ENCODE measurements at places on chromosomes 16 and 17.

DNA sequence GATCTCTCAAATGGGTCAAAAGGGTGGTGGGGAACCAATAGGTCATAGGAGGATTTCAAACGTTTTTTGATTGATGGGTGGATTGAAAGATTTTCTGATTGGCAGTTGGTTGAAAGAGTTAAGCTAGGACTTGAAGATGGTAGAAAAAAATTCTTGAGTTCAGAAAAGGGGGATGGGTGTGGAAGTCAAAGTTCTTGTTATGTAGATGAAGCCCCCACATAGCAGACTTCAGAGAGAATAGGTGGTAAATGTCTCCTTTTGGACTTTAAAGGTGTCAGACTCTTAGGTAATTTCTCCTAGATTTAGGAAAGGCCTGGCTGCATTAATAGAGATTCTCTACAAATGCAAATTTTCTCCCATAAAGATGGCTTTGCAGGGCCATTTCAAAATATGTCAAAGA, 163.3 kb downstream of the HS3ST4 start:
- no peak for DNase-seq

- DNase-seq: no peak
These were observed 487 bp downstream of the TSR1 start for GRCh38 chr17:2335726-2336214.

DNA sequence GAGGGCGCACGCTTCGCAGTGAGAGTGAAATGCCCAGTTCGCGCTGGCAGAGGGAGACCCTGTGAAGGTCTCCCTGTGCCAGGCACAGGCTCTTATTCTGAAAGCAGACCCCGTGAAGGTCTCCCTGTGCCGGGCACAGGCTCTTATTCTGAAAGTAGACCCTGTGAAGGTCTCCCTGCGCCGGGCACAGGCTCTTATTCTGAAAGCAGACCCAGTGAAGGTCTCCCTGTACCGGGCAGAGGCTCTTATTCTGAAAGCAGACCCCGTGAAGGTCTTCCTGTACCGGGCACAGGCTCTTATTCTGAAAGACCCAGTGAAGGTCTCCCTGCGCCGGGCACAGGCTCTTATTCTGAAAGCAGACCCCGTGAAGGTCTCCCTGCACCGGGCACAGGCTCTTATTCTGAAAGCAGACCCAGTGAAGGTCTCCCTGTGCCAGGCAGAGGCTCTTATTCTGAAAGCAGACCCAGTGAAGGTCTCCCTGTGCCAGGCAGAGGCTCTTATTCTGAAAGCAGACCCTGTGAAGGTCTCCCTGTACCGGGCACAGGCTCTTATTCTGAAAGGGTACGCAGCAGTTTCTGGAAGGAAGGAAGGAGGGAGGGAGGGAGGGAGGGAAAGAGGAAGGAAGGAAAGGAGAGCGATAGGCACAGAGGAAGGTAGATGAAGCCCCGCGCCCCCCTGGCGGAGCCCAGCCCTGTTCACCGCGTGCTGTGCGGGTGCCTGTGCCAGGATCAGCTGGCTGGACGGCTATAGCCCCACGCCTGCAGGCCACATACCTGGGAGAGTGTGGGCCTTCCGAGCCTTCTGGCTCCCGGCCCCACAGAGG, 55.3 kb downstream of the WDR45B start:
- peak; percentile 59 for DNase-seq

DNA sequence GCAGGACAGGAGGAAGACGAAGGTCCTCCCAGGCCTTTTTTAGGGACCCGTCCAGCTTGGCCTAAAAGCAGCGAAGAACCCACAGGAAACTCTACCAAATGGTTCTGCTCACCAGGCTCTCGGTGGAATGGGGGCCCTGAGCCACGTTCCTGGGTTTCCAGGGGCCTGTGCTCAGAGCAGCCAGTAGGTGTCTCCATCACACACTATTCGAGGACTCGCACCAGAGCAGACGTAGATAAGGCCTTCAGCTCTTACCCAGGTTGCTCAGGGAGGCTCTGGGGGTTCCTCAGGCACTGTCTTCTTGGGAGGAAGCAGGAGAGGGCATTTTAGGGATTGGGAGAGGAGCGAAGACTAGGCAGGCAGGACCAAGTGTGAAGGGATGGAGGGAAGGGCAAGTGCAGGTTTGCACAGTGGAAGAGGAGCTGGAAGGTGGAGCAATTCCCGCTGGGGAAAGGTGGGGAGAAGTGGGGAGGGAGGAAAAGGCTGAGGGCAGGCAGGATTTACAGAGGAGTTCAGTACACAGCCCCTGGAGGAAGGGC, 157.1 kb downstream of the RGS9 start:
- peak; percentile 33 for DNase-seq

- no peak for DNase-seq
These were observed 6.3 kb downstream of the JPT1 start for GRCh38 chr17:75147878-75148546.

DNA sequence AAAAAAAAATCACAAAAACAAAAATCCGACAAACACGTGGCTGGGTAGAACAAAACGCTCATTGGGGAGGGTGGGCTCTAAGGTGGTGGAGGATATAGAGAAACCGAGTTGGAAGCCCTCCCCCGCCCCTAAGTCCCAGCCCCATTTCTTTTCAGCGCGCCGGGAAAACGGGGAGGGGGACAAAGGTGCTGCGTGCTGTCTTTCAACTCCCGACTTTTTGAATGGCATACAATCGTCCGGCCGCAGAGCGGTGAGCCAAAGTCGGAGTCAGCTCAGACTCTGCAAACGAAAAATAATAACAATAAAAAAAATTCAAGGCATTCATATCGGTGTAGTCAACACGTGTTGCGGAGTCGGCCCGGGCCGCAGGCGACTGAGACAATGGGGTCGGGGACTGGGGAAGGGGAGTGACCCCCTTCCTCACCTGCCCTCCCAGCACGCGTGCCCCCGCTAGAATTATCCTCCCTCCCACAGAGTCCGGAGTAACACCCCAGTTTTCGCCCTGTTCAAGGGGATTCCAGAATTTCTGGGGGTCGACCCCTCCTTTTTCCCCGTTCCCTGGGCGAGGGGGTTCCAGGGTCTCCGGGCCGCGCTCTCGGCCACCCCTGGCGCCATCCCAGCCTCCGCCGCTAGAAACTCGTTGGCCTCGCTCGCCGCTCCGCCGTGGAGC, 1.7 kb upstream of the IGF2BP1 start:
- DNase-seq: no peak

DNA sequence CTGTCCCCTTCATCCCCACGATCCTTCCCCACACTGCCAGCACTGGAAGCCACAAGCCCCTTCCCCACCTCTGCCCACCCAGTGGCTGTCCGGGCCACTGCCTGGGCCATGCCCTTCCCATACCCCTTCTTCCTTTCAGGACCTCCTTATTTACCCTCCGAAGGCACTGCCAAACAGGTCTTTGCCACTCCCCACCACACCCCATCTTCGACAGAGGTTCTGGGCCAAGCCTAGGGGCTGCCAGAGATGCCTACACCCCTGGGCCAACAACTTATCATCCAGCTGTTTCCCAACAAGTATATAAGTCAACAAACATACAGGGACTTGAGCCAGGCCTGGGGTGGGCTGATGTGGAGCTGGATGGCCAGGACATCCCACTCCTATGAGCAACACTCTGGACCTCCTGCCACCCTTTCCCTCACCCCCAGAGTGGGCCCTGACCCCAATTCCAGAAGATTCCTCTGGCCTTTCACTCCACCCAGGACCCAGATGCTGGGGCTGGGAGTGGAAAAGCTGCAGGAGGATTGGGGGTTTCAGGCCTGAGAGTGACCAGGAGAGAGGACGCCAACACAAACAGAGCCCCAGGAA, 1.5 kb upstream of the PPP1R1B start:
- no peak for DNase-seq

GRCh38 chr16:9821331-9821730, 360.9 kb downstream of the GRIN2A start:
- no peak for DNase-seq

DNA sequence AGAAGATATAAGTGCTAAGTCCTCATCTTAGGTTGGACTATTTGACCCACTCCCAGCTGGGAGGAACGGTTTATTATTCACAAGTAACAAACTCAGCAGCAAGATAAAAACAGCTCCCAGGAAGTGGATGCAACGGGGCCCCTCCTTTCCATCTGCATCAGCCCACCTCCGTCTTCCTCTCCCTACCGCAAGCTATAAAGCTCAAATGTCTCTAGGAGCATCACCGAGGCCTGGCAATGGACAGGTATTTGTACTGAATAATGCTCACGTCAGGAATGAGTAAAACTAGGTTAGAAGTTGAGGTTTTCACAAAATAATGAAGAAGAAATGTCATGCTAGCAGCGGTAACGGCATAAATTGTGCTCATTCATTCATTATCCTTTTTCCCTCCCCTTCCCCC, 408.7 kb upstream of the PSMD7 start:
- no peak for DNase-seq

DNA sequence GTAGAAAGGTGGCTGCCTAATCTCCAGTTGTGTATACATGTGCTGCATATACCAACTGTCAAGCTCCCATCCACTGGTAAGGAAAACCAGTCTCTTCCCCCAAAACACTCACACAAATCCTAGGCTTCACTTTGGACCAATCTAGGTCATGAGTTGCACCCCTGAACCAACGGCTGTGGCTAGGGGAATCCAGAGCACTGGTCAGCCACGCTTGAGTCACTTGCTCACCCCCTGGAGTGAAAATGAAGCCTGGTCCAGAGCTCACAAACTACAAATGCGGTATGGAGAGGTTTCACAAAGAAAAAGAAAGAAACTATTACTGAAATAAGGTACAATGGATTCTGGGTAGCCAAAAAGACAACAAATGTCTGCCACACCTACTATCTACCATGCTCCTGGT, 66.1 kb upstream of the NLK start:
- DNase-seq: no peak

DNA sequence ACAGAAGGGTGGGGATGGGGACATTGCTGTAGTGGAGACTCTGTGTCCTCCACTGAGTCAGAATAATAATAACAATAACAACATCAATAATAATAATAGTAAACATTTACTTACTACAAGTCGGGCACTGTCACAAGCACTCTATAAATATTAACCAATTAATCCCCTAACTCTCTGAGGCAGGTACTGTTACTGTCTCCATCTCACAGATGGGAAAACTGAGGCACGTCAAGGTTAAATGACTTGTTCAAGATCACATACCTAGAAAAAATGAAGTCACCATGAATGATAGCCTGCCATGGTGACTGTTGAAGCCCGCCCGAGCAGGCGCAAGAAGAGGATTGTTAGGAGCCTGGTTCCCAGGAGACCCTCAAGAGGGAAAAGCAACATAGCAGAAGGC, 10.2 kb downstream of the PRR29 start:
- DNase-seq: no peak

Measured in T follicular helper cell (primary cell).